ENCODE measurements at places on chromosomes 6 and 20.

GRCh38 chr6:67908379-67908778 is 726.7 kb upstream of the ADGRB3 start:
- DNase-seq, result no peak
- H3K27ac ChIP-seq, result no peak overlapping the region
- no peaks in the 10 kb centered on the region for H3K36me3 ChIP-seq
- no peak overlapping the region for H3K4me3 ChIP-seq
- no peaks in the 10 kb centered on the region for H3K27me3 ChIP-seq

- H3K36me3 ChIP-seq, result peaks cover 28% of the 10 kb centered on the region
- no peaks in the 10 kb centered on the region for H3K27me3 ChIP-seq
- H3K27ac ChIP-seq, result peak within 1 kb of the TSS; percentile 67
- peak within 1 kb of the TSS; percentile 71 for H3K4me3 ChIP-seq
These were observed at the start of gene HIVEP1 for GRCh38 chr6:12012038-12012557. HIVEP1 (plus strand) TSS chr6:12012312; CDS start chr6:12015629, 3,317 bp downstream.

DNA sequence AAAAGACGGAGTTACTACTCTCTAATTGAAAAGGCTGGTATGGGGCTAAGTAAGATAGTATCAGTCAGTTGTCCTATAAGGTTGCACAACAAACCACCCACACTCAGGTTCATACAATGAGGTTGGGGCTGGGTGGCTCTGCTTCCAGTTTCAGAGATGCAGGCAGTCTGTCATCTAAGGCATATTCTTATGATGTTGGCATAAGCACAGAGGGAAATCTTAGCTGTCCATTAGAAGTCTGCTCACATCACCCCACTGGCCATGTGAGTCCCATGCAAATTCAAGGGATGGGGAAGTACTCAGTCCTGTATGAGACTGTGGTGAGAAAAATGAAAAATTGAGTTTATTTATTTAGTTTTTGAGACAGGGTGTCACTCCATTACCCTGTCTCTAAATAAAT is 118.6 kb downstream of the LAMP5 start:
- DNase-seq, result no peak
- H3K4me1 ChIP-seq, result no peaks in the 10 kb centered on the region
- H3K36me3 ChIP-seq, result no peaks in the 10 kb centered on the region
- no peak overlapping the region for H3K27ac ChIP-seq
- H3K27me3 ChIP-seq, result 0 out of 2 replicates have a peak, but pooled peaks cover 15% of the 10 kb centered on the region

GRCh38 chr20:3777716-3778629 is 3.3 kb downstream of the SPEF1 start:
- H3K27ac ChIP-seq, result no peak overlapping the region
- no peak overlapping the region for H3K4me3 ChIP-seq
- no peaks in the 10 kb centered on the region for H3K36me3 ChIP-seq
- H3K27me3 ChIP-seq, result no peaks in the 10 kb centered on the region
- H3K4me1 ChIP-seq, result peaks cover 10% of the 10 kb centered on the region

DNA sequence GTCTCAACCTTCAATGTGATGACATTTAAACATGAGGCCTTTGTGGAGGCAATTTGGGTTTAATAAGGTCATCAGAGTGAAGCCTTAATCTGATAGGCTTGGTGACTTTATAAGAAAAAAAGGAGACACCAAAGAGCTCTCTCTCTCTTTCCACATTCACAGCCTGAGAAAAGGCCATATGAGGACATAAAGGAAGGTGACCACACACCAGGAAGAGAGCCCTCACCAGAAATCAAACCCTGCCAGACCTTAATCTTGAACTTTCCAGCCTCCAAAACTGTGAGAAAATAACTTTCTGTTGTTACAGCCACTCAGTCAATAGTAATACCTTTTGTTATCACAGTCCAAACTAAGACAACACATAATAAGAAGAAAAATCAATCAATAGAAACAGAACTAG is 47.7 kb downstream of the COL12A1 start:
- H3K27ac ChIP-seq, result no peak overlapping the region
- H3K36me3 ChIP-seq, result no peaks in the 10 kb centered on the region
- no peak for DNase-seq
- no peaks in the 10 kb centered on the region for H3K4me1 ChIP-seq
- H3K27me3 ChIP-seq, result no peaks in the 10 kb centered on the region

- no peak overlapping the region for H3K4me3 ChIP-seq
- H3K36me3 ChIP-seq, result no peaks in the 10 kb centered on the region
- H3K4me1 ChIP-seq, result no peaks in the 10 kb centered on the region
- no peaks in the 10 kb centered on the region for H3K27me3 ChIP-seq
- no peak overlapping the region for H3K27ac ChIP-seq
These were observed 310.7 kb downstream of the EYA4 start for GRCh38 chr6:133551847-133552341.

- H3K27me3 ChIP-seq, result no peaks in the 10 kb centered on the region
- 0 out of 2 replicates have a peak, but pooled peaks cover 2% of the 10 kb centered on the region for H3K4me1 ChIP-seq
- no peak overlapping the region for H3K4me3 ChIP-seq
- DNase-seq, result no peak
- H3K36me3 ChIP-seq, result no peaks in the 10 kb centered on the region
These were observed 72.5 kb downstream of the FLRT3 start for GRCh38 chr20:14264869-14265268.

DNA sequence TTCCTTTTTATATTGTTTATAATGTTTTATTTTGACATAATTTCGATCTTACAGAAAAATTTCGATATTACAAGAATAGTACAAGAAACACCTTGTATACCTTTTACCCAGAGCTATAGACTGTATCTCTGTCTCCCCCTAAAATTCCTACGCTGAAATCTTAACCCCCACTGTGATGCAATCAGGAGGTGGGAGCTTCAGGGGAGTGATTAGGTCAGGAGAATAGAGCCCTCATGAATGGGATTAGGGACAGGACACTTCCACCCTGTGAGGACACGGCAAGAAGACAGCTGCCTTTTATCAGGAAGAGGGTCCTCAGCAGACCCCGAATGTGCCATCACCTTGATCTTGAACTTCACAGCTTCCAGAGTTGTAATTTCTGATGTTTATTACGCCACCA is 148.7 kb upstream of the C6orf118 start:
- no peaks in the 10 kb centered on the region for H3K36me3 ChIP-seq
- DNase-seq, result no peak
- no peak overlapping the region for H3K4me3 ChIP-seq
- H3K27me3 ChIP-seq, result peaks cover 17% of the 10 kb centered on the region
- H3K27ac ChIP-seq, result no peak overlapping the region

DNA sequence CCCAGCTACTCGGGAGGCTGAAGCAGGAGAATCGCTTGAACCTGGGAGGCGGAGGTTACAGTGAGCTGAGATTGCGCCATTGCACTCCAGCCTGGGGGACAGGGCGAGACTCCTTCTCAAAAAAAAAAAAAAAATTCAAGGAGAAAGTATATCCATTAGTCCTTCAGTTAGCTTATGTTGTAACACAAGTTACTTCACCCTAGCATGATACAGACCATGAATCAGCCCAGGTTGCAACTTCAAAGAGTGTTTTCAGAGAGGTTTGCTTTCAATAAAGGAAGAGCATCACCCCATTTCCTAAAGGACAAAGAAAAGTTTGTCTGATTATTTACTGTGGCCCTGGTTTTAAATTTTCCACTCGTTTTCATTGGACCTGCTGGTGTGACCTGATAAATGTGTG is 73.0 kb downstream of the SERAC1 start:
- H3K27me3 ChIP-seq, result no peaks in the 10 kb centered on the region
- peaks cover 28% of the 10 kb centered on the region for H3K36me3 ChIP-seq
- H3K27ac ChIP-seq, result no peak overlapping the region
- no peak for DNase-seq
- no peaks in the 10 kb centered on the region for H3K4me1 ChIP-seq
- H3K4me3 ChIP-seq, result no peak overlapping the region

DNA sequence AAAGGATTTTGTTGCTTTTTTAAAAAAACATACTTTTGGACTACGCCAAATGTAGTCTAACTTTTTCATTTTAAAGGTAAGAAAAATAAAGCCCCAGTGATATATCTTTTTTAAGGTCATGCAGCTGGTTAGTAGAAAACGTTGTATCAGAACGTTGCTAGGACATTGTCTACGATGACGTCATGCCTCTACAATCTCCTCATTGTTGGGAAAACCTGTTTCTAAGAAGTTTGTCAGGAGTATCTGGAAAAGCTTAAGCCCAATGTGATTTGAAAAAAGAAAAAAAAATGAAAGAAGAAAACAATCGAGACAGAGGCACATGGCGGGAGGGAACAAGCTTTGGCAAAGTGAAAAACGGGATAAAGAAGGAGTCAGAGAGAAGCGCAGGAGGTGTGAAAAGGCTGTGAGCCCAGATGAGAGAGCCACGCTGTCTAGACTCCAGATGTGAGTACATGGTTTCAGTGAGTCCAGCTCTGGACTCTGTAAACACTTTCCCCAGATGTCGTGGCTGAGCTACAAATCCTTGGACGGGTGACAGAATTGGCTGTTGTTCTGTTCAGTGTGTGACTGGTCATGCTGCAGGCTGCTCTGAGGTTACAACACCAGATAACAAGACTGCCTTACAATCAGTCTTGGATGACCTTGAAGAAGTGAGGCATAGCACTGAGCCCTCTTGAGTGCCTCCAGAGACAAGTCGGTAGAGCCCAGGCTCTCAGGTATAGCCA is 656.7 kb upstream of the ID4 start:
- no peak for DNase-seq
- H3K36me3 ChIP-seq, result no peaks in the 10 kb centered on the region
- no peaks in the 10 kb centered on the region for H3K27me3 ChIP-seq
- no peak overlapping the region for H3K4me3 ChIP-seq
- no peak overlapping the region for H3K27ac ChIP-seq

DNA sequence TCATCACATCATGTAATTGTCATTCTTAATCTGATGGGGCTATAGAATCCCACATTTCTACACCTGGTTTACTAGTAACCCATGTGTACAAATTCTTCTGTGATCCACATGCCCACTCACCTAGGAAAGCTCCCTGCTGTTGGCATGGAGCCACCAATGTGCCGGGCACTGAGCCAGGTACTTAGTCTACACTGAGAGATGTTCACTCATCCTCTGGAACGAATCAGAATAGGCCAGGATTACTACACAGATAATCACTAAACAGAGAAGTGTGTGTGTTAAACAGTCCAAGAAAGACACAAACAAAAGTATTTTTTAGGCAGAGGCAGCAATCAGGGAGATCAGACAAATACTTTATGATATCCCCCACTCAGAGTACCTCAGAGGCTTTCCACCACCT is 193.2 kb upstream of the VGLL2 start:
- no peak for DNase-seq
- no peaks in the 10 kb centered on the region for H3K4me1 ChIP-seq
- H3K4me3 ChIP-seq, result no peak overlapping the region
- no peaks in the 10 kb centered on the region for H3K27me3 ChIP-seq
- H3K36me3 ChIP-seq, result no peaks in the 10 kb centered on the region

- no peak overlapping the region for H3K4me3 ChIP-seq
- no peak overlapping the region for H3K27ac ChIP-seq
- no peaks in the 10 kb centered on the region for H3K4me1 ChIP-seq
- DNase-seq, result no peak
- H3K27me3 ChIP-seq, result peaks cover 42% of the 10 kb centered on the region
These were observed 16.4 kb upstream of the MLN start for GRCh38 chr6:33820243-33820642.

DNA sequence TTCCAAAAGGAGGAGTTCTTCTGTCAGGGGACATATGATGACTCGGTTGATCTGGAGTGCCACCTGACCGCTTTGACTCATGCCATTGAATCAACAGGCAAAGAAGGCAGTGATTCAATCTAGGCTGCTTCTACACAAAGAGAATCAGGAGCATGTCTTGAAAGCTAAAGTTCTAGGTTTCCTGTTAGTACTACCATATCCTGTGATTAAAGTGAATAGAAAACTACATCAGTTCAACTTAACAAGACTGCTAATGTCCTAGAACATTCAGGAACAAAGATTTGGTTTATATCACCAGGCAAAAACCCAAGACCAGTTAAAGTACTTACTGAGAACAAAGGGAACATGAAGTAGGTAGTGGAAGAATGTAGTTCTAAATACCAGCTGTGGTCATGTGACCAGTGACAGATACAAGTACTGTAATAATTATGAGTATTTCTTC is 216.8 kb upstream of the SGK1 start:
- H3K27me3 ChIP-seq, result no peaks in the 10 kb centered on the region
- H3K4me1 ChIP-seq, result peaks cover 27% of the 10 kb centered on the region
- H3K4me3 ChIP-seq, result no peak overlapping the region
- DNase-seq, result no peak

DNA sequence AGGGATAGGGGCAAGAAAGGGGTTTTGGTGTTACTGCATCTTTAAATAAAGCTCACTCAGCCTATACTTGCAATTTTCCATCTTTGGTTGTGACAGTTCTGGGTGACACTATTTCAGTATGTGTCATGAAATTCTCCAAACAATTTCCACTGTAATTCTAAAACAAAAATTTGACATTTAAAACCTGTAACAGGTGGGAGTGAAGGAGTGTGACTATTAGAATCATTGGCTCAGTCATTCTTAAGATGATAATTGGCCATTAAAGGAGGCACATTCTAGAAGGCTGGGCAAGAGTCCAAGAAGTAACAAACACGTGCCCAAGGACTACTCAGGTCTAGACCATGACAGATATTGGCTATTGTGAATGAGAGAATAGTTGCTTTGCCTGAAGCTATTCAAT is 153.3 kb upstream of the ARG1 start:
- H3K4me1 ChIP-seq, result no peaks in the 10 kb centered on the region
- no peaks in the 10 kb centered on the region for H3K27me3 ChIP-seq
- H3K36me3 ChIP-seq, result no peaks in the 10 kb centered on the region
- no peak overlapping the region for H3K27ac ChIP-seq
- DNase-seq, result no peak

DNA sequence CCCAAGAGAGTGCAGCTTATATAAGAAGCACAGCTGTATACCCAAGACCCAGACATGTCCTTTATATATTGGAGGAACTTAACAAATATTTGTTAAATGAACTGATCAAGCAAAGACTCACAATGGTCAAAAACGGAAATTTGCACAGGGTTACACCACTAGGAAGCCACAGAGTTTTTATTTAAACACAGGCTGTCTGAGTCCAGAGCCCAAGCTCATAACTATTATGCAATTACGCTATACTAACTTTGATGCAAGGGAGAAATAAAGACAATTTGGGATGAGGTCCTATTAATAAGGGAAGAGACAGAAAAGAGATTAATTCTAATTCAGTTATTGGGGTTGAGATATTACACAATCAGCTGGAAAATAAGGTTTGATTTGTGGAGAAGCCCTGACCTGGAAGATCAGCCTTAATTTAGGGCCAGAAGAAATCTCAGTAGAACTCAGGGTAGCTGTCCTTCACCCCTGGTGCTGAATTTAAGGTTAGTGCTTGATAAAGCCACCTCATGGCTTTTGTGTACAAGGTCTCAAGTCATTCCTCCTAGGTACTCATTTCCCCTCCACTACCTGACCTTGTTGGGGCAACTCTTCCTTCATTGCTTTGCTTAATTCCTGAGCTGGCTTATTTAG is 10.5 kb upstream of the ZNF334 start:
- no peak overlapping the region for H3K4me3 ChIP-seq
- no peak overlapping the region for H3K27ac ChIP-seq
- H3K4me1 ChIP-seq, result no peaks in the 10 kb centered on the region

- peaks cover 47% of the 10 kb centered on the region for H3K36me3 ChIP-seq
- no peak for DNase-seq
- no peak overlapping the region for H3K4me3 ChIP-seq
- no peak overlapping the region for H3K27ac ChIP-seq
These were observed 10.8 kb downstream of the CTSZ start for GRCh38 chr20:58996226-58996611.

GRCh38 chr6:101663100-101663499 is 269.6 kb downstream of the GRIK2 start:
- no peaks in the 10 kb centered on the region for H3K27me3 ChIP-seq
- no peak overlapping the region for H3K4me3 ChIP-seq
- peaks cover 12% of the 10 kb centered on the region for H3K4me1 ChIP-seq
- no peaks in the 10 kb centered on the region for H3K36me3 ChIP-seq

Data from PC-9 (cell line).